Right atrium auricular region (tissue), 2 donors: ENCODE measurements at places on chromosomes 5 and 9. TPM values are rescaled to one million over a fixed set of nuclear protein-coding genes. Genes with fewer than 3 reads are reported as not detected.
A peak's percentile ranks its signal among the peaks of the same experiment; 100 is the strongest.

- H3K4me1 ChIP-seq = peaks cover 60% of the 10 kb centered on the region
- H3K27ac ChIP-seq = peak overlapping the region; percentile 87
- no peaks in the 10 kb centered on the region for H3K36me3 ChIP-seq
- no peak for DNase-seq
- H3K4me3 ChIP-seq = peak overlapping the region; percentile 86
Measured at GRCh38 chr9:127980060-127980705, 606 bp downstream of the EEIG1 start.

- H3K36me3 ChIP-seq = peaks cover 50% of the 10 kb centered on the region
- H3K4me1 ChIP-seq = no peaks in the 10 kb centered on the region
- no peak overlapping the region for H3K27ac ChIP-seq
- peak; percentile 50 for DNase-seq
- H3K4me3 ChIP-seq = no peak overlapping the region
Measured at GRCh38 chr9:92619601-92620300, 50.2 kb downstream of the IPPK start.

DNA sequence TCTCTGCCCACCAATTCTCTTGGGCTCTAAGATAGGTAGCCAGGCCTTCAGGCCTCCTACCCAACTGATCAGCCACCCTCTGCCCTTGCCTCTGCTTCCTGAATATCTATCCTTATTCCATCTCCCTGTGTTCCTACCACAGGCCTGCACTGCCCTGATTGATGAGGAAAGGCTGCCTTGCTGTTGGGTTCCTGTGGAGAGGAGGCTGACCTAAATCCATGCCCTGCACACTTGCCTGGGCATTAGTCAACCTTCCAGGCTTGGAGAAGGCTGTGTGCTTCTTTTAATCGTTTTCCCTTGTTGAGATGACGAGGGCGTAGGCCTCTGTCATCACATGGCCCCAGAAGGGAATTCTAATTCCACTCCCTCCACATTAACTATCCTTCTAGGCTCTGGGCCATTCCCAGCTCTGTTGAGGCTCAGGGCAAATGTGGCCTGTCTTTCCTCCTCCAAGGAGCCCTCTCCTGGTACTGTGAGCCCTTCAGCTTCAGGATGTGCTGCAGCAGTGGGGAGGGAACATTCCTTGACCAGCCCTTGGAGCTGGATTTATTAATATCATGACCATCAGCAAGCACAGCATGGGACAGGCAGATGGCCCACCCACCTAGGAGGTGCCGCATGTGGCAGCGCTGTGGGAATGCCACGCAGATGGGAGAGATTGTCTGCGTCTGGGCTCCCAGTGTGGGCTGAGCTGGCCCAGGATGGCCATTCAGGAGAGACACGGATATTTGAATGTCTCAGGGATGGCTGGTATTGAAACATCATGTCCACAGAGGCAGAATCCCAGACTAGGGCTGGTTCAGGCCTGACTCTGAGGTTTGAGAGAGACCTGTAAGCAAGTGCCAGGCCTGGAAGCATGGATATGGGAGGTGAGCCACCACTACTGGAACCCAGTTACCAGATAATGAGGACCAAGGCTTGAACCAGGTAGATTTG, 40.9 kb downstream of the ANGPTL2 start:
- peaks cover 34% of the 10 kb centered on the region for H3K4me1 ChIP-seq
- no peaks in the 10 kb centered on the region for H3K36me3 ChIP-seq
- H3K4me3 ChIP-seq = no peak overlapping the region
- no peaks in the 10 kb centered on the region for H3K27me3 ChIP-seq
- DNase-seq = no peak

GRCh38 chr9:130680836-130681768, 12.5 kb upstream of the EXOSC2 start:
- H3K27me3 ChIP-seq = no peaks in the 10 kb centered on the region
- peak overlapping the region; percentile 53 for H3K4me3 ChIP-seq
- no peaks in the 10 kb centered on the region for H3K36me3 ChIP-seq
- H3K4me1 ChIP-seq = no peaks in the 10 kb centered on the region

- H3K4me3 ChIP-seq = peak overlapping the region; percentile 26
Measured at GRCh38 chr5:125411071-125411743, 664.8 kb upstream of the ZNF608 start.

DNA sequence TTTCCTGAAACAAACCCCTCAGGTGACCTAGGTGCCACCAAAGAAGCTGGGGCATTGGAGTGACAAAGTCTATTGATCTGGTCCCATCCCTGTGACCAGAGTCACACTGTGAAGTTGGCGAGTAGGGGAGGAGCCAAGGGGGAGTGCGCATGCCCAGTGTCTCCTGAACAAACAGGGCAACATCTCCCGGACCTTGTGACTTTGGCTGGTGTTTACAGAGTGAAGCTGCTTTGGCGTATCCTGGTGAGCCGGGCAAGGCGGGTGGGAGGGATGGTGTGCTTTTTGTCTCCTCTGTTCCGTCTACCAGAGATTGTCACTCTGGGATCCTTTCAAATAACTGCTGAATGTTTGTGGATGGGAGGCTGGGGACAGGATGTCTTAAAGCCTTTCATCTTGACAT, 204.5 kb downstream of the HSPA4 start:
- H3K36me3 ChIP-seq = no peaks in the 10 kb centered on the region
- no peak for DNase-seq
- no peak overlapping the region for H3K27ac ChIP-seq
- H3K4me1 ChIP-seq = no peaks in the 10 kb centered on the region

GRCh38 chr5:124343451-124343867, 403.0 kb downstream of the ZNF608 start:
- H3K4me1 ChIP-seq = peaks cover 35% of the 10 kb centered on the region
- H3K27ac ChIP-seq = peak overlapping the region; percentile 62
- H3K4me3 ChIP-seq = no peak overlapping the region
- DNase-seq = no peak

DNA sequence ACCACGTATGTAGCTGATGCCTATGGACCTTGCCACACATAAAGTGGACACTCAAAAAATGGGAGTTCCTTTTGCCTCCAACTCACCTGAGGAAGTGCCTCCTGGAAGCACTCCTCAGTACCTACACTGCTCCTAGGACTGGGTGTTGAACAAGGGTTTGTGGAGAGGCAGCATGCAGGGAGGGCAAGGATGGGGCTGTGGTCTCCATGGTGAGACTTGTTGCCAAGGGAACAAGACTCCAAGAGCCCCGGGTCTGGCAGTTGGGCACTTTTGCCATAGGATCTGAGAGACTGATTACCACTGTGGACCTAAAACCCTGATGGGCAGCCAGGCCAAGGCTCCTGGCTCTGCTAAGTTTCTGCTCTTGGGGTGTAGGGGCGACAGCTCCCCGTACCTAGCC, 6.9 kb upstream of the NR5A1 start:
- no peak overlapping the region for H3K4me3 ChIP-seq
- H3K27ac ChIP-seq = no peak overlapping the region
- DNase-seq = no peak
- H3K27me3 ChIP-seq = no peaks in the 10 kb centered on the region

The TLX3 gene
- total RNA-seq = not detected

The C5orf46 gene
- total RNA-seq = not detected

The LYRM7 gene
- total RNA-seq = 7.5 TPM

The SOHLH1 gene
- total RNA-seq = not detected

The BARHL1 gene
- not detected for total RNA-seq

The NR2F1-AS1 gene
- total RNA-seq = 7.1 TPM

The ROPN1L gene
- 2.2 TPM for total RNA-seq

The IL4 gene
- not detected for total RNA-seq
